ENCODE measurements at places on chromosomes 12 and 14. TPM values are rescaled to one million over a fixed set of nuclear protein-coding genes. Genes with fewer than 3 reads are reported as not detected.

GRCh38 chr14:19851365-19851764, 23.6 kb upstream of the OR4K2 start:
- DNase-seq = no peak

DNA sequence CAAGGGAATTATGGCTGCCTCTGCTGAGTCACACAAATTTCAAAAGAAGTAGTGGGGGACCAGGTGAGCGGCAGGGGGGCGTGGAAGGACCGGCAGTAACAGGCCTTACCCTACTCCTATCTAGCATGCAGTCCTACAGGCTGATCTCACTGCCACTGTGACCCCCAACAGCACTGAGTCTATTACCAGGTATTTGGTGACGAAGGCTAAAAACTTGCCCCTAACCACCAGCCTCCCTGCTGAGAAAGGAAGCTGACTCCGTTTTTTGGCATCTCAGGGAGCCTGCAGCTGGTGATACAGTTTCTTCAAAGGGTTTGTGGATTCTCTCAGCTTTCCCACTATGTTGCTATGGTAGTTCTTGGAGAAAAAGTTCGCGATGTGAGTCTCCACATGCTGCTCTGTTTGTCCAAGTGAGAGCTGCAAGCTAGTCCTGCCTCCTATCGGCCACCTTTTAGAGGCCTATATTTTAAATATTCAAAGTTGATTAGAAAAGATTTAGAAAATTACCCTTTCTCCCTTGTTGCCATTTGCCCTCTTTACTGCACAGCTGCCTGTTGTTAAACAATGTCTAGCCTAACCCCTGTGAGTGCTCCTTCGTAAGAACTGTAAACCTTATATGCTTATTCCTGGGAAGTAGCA, 57.1 kb upstream of the SLCO1B1 start:
- DNase-seq = peak; percentile 30

GRCh38 chr12:53624458-53624857, 1.7 kb downstream of the ATF7 start:
- DNase-seq = no peak

DNA sequence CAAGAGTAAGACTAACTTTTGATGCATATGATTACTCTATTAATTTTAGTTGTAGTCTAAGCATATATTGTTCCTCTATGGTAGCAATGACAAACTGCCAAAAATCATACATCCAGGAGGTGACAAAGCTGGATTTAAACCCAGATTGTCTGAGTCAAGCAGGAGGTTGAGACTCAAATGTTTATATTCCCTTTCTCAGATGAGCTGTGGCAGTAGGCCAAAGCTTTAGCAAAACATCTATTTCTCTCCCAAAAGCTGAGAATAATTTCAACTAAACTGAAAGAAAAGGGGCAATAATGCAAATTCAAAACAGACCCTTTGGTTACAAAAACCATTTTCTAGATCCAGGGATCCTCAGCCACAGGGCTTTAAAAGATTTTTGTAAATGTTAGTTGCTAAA, 173.6 kb downstream of the SEC23A start:
- no peak for DNase-seq

GRCh38 chr12:108770269-108770829, 39.0 kb upstream of the CORO1C start:
- no peak for DNase-seq

- DNase-seq = no peak
These were observed 194.0 kb upstream of the ALG10 start for GRCh38 chr12:33828326-33828725.

DNA sequence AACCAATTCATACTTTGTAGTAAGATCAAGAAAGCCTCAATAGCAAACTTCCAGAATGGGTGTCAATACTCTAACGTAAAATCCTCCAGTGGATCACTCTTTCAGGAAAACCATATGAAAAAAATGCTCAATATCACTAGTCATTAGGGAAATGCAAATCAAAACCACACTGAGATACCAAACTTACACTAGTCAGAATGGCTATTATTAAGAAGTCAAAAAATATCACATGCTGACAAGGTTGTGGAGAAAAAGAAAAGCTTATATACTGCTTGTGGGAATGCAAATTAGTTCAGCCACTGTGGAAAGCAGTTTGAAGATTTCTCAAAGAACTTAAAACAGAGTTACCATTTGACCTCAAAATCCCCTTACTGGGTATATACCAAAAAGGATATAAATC, 49.5 kb upstream of the ATXN7L3B start:
- DNase-seq = no peak

GRCh38 chr12:110042264-110042663, 6.1 kb downstream of the C12orf76 start:
- DNase-seq = no peak

DNA sequence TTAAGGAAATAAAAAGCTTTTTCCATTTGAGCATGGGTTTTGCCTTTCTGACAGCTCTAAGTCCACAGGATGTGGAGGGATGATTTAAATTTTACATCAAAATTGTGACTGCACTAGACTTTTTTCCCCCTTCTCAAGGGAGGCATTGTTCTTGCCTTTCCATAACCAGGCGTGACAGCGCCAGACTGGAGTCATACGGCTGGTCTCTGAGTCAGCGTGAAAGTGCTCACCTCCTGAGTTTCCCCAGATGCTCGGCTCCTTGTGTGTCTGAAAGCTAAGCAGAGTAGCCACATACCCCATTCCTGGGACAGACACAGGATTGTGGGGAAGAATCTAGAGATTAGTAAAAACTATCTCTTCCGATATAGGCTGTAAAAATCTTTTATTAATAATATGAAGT, 43.1 kb downstream of the SOX5 start:
- DNase-seq = peak; percentile 55

DNA sequence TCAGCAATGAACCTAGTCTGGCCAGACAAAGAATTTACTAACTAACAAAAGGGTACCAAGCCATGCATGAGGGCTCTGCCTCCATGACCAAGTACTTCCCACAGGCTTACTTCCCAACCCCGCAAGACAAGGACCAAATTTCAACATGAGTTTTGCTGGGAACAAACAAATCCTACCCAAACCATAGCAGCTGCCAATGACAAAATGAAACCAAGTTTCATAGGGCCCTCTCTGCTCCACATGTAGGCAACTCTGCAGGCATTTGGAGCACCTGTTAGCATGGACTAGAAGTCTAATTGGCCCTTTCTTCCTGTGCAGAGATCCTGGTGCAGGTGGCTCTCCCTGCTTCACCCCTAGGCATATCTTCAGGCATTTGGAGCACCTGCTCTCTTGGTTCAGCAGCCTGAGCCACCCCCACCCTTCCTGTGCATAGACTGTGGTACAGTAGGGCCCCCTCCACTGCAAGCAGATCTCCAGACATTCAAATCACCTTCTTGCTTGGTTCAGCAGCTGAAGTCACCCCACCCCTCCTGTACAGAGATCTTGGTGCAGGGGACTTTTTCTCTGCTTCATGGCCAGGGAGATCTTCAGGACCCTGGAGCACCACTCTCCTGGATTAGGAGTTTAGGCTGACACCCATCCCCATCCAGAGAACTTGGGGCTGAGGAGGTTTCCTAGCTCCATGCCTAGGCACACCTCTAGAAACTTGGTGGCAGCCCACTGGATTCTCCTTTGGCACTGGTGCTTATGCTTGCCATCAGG, 308.7 kb downstream of the RPAP3 start:
- DNase-seq = no peak

DNA sequence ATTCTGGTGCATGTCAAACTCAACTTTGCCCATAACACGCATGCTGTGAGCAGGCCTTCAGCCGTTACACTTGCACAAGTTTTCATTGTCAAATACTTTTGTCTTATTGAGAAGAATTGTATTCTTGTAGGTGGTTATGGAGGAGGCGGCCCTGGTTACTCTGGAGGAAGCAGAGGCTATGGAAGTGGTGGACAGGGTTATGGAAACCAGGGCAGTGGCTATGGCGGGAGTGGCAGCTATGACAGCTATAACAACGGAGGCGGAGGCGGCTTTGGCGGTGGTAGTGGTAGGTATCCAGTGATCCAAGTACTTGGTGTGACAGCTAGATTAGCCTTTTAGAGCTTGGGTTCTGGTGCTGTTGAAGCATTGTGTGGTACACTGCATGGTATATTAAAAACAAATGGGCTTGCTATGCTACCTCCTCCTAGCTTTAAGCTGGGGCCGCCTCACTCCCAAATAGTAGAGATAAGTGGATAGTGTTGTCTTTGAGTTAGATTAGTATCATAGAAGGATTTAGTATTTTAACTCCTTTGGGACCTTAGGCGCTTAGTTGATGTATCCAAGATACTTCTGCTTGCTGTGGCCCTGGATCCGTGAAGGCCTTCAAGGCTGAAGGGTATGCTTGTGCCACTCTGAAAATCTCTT, 2.5 kb downstream of the HNRNPA1 start:
- DNase-seq = no peak

- no peak for DNase-seq
These were observed 9.9 kb downstream of the AHSA1 start for GRCh38 chr14:77467801-77468200.

DNA sequence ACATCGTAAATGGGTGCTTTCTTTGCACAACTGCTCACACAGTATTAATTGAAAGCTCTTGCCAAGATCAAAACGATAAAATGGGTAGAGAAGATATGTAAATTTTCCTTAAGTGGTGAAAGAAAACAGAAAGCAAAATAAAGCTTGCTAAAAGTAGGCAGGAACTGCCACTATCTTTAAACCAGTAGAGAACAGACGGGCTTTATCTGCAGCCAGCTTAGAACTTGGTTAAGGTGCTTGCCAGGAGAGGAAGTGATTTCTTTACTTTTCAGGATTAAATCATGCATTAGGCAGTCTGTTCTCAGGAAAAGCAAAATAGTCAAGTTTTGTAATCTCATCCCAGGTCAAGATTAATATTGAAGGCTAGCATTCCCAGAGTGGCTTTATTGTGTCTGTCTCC, 56.9 kb upstream of the CCDC175 start:
- no peak for DNase-seq

DNA sequence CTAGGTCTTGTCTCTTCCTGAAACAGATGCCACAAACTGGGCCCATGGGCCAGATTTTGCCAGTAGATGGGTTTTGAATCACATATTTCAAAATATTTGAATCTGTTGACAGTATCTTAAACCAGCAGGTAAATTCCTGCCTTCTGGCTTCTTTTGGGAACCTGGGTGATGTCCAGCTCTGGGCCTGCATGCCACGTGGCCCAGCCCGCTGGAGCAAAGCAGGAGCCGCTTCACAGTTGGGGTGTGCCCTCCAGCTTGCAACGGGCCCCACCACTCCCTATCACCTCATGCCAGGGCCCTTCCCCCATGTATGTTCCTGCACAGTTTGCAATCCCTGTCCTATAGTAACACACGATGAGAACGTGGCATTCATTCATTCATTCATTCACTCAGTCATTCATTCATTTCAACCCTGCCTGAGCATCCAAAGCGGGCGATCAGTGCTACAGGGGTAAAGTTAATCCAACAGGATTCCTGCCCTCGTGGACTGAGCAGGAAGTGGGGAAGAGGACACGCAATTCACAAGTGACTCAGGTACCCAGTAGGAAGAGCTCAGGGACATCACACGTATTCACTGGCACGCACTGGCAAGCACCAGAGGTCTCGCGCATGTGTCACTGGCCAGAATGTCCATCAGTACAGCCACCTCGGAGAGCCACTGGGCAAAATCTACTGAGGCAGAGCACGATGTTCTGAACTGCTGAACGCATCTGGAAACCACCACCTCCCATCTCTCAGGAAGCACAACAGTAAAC, 27.8 kb downstream of the SCARB1 start:
- no peak for DNase-seq

DNA sequence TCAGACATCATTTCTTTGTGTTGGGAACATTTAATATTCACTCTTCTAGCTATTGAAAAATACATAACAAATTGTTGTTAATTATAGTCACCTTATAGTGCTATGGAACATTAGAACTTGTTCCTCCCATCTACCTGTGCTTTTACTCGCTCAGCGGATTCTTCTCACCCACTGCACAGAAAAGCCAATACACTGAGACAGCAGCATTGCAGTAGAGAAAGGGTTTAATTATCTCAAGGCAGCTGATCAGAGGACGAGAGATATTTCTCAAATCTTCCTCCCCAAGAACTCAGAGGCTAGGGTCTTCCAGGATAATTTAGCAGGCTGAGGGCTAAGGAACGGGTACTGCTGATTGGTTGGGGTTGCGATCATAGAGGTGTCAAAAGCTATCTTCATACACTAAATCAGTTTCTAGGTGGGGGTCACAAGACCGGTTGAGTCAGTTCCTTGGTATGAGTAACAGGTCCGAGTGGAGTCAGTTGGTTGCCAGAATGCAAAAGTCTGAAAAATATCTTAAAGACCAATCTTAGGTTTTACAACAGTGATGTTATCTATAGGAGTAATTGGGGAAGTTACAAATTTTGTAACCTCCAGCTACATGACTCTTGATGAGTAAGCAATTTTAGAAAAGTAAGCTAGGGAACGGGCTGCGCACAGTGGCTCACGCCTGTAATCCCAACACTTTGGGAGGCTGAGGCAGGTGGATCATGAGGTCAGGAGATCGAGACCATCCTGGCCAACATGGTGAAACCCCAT, 173.1 kb downstream of the FBXL14 start:
- DNase-seq = no peak

- no peak for DNase-seq
These were observed 47.7 kb downstream of the GNG2 start for GRCh38 chr14:51908086-51908485.

GRCh38 chr12:103505371-103506236, 9.8 kb upstream of the C12orf42 start:
- DNase-seq = no peak

- DNase-seq = no peak
These were observed 152.4 kb upstream of the PWP1 start for GRCh38 chr12:107533218-107533617.

- DNase-seq = peak; percentile 96
These were observed 115.9 kb downstream of the NTN4 start for GRCh38 chr12:95674631-95675030.

- no peak for DNase-seq
These were observed 35.4 kb downstream of the SPTB start for GRCh38 chr14:64844272-64844671.

DNA sequence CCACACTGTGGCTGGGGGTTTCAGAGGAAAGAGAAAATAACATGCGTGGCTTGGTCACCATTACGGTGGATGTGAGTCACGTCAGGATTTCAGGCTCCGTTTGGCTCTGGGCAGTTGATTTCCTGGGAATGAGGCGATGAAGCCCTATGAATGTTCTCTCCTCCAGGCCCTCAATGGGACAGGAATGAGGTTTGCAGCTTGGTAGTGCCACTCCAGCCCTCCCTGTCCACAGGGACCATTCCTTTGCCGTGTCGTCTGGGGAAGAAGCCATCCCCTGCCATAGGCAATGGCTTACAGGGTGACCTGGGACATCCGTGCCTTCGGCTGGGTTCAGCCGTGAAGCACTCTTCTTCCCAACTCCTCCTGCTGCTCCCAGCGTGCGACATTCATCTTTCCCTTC, 95.0 kb downstream of the FBXL14 start:
- no peak for DNase-seq

GRCh38 chr12:93714382-93714781, 37.2 kb downstream of the CRADD start:
- DNase-seq = no peak

NPFF gene
- not detected for total RNA-seq

SLC25A47 gene
- total RNA-seq = not detected

MYF6 gene
- not detected for total RNA-seq

EXD2 gene
- 10.7 TPM for total RNA-seq

MYL2 gene
- not detected for total RNA-seq

RPAP3 gene
- total RNA-seq = 70.5 TPM

CACNA2D4 gene
- 0.41 TPM for total RNA-seq

HPD gene
- total RNA-seq = not detected

LHX5 gene
- total RNA-seq = not detected

TAS2R13 gene
- 1.5 TPM for total RNA-seq

SLC38A4 gene
- total RNA-seq = 0.42 TPM

CLEC4D gene
- total RNA-seq = not detected

NANOG gene
- total RNA-seq = not detected

ZNF219 gene
- 78.0 TPM for total RNA-seq

LDHB gene
- 1,201 TPM for total RNA-seq

MEG3 gene
- 58.7 TPM for total RNA-seq
